ENCODE measurements at places on chromosomes 6 and 20.

DNA sequence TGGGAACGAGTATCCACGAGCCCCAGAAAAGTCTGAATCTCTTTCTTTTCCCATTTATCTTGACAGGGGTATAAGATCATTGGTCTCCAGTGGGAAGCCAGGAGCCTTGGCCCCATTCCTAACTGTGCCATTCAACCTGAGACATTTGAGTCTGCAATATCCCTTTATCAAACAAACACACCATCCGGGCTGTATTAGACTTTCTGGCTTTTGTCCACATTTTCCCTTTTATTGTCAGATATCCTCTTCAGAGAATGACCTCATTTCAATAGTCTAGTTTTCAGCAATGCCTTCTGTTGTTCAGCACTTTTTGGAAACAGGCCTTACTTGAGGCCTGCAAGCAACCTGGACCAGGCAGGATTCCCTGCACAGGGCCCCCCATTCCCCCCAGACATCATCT lies 15.7 kb downstream of the BPIFA1 start:
- DNase-seq, result no peak

- DNase-seq, result no peak
Measured at GRCh38 chr20:57160985-57161384, 105.5 kb downstream of the BMP7 start.

DNA sequence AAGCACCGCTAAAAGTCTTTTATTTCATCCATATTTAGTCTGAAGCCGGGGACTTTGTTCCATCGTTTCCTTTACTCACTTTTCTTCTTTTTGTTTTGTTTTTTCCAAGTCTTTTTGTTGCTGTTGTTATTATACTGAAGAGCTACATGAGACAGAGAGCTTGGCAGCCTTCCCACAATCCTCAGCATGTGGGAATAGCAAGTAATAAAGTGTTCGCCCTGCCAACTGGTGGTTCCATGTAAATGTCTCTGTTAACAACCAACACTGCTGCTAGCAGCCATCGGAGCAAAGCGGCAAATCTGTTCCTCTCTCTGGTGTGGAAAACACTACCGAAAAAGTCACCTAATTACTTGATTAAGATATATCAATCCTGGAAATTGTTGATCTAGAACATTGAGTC lies 437.8 kb upstream of the ID4 start:
- DNase-seq, result no peak

DNA sequence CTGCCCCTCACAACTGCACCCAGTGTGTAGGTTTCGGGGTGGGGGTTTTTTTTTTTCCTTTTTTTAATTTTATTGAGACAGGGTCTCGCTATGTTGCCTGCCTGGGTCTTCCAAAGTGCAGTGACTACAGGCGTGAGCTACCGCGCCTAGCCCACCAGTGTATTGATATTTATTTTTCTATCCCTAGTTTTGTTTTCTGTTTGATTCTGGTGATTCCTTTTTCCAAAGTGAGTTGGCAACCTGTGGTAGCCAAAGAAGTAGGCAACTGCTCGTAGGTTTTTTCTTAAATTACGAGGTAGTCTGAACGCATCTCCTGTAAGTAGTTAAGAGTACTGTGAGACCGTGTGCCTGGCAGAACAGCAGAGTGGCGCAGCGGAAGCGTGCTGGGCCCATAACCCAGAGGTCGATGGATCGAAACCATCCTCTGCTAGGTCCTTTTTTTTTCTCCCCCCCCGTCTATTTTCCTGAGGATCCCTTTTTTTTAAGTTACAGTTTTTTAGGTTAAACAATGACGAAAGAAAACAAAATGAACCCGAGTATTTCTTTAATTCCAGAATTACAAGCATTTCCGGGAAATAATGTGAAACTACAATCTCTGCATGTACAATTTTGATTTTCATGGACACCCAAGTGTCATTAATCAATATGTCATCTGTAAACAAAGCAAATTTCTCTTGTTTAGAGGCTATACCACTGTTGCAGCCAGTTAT lies 78.7 kb upstream of the BTN3A2 start:
- peak; percentile 68 for DNase-seq

GRCh38 chr6:89034586-89035251 lies 45.8 kb upstream of the PNRC1 start:
- peak; percentile 100 for DNase-seq

DNA sequence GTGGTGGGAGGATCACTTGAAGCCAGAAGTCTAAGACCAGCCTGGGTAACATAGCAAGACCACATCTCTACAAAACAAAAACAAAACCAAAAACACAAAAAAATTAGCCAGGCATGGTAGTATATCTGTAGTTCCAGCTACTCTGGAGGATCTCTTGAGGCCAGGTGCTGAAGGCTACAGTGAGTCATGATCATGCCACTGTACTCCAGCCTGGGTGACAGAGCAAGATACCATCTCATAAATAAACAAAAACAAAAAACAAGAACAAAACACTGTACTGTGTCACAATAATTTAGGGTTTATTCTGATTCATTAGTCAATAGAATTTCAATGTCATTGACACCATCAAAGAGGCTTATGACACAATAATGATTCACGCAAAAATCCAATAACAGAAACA lies 1121.7 kb upstream of the MAP3K7 start:
- DNase-seq, result no peak

- no peak for DNase-seq
Measured at GRCh38 chr6:32391505-32391904, 15.5 kb downstream of the BTNL2 start.

GRCh38 chr20:37804584-37805566 lies 98.1 kb upstream of the VSTM2L start:
- DNase-seq, result peak; percentile 7

GRCh38 chr20:24584538-24585356 lies 115.3 kb downstream of the SYNDIG1 start:
- DNase-seq, result no peak

DNA sequence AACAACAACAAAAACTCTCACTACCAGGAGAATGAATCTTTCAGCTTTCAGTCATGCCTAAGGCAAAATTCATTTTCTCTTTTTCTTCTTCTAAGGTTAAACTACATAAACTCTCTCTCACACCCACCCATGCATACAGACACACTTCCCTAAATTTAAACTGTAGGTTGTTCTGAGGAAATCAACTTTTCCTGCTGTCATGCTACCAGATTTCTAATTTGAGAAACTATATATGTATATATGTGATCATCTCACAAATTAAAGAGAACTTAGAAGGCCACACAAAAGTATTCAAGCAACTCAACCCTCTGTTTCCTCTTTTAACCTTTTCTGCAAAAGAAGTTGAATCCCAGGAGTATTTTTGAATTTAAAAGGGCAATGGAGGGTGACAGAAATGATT lies 532.5 kb downstream of the KIF16B start:
- DNase-seq, result peak; percentile 63

DNA sequence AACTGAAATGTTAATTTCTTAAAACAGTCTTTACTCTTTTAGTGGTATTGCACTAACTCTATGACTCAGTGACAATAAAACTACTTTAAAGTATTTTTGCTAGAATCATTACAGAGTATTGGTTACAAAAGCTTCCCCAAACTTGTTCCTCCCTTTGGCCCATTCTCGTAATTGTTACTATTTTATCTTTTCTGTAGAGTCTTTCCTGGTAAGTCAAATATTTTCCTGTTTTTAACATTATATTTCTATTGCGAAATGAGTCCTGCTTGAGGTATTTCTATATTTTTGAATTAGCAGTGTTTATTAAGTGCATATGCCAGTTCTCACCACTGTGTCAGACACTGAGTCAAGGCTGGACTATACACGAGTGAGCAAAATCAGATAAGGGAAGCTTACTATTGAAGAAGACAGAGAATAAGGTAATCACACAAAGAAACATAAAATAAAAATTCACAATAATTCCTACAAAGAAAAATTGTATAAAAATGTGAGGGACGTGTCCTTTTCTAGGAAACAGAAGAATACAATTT lies 970.5 kb downstream of the EYS start:
- DNase-seq, result no peak

GRCh38 chr6:155523821-155524651 lies 68.4 kb upstream of the NOX3 start:
- DNase-seq, result no peak

DNA sequence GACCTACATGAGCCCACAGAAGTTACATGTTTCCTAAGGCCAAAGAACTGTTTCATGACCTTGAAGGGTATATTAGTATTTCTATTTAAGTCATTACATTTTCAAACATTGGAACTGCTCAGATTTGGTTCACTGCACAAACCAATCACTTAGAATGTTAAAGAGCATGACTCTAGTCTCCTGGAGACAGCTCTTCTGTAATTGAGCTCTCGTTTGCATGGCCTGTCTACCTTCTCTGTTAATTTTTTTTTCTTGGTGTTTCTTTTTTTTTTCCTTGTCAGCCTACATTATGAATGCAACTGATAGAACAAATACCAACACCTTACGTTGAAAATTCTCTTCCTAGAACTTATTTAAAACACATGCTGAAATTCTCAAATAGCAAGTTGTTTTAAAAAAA lies 860.2 kb upstream of the MAP3K7 start:
- DNase-seq, result no peak

DNA sequence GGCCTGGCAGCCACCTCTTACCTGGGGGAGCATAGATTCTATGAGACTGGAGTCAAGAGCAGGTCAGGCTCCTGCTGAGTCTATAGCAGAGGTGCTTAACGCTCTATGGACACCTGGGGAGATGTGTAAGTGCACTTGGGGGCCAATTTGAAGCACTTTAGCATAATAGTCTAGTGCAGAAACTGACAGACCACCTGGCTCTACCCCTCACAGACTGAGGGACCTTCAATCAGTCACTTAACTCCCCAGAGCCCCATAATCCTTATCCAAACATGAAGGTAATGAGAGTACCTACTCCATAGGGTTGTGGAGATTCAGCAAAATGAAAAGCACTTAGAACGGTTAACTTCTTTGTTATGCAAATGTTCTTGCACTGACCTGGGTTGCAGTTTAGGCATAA lies 87.3 kb upstream of the SLC22A16 start:
- no peak for DNase-seq

DNA sequence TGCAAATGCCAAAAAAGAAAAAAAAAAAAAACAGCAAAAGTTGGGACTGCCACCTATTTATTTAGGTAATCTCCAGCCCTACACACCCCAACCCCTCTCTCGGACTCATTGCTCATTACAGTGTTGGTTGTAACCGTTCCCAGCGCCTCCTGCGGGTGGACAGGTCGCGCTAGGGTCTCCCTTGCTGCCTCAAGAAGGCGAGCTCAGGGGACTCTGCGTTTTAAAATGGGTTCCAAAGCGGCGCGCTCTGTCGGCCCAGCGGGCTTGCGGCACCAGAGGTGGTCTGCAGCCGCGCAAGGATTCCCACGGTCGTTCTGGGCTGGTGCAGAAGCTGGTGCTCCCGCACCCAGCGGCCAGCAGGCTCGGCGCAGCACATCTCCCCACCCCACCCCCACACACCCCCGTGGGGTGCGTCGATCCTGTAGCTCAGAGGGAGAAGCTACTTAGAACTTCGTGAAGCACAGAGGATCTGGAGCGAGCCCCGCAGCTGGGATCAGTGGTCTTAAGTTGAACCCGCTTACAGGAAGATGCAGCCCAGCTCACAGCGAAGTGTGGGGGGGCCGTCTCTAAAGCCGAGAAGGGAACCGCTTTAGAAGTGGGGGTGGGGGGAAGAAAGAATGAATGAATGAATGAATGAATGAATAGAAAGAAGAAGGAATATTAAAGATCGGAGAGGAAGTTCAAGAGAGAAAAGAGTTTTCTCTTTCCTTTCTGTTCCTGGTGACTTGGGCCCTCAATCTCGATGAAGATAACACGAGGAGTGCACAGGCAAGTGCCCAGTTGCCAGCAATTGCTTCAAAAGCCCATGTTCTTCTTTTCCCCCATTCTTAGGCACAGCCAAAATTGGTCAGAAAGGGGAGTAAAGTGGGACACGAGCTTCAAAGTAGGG lies 780 bp downstream of the TFAP2A start:
- no peak for DNase-seq

DNA sequence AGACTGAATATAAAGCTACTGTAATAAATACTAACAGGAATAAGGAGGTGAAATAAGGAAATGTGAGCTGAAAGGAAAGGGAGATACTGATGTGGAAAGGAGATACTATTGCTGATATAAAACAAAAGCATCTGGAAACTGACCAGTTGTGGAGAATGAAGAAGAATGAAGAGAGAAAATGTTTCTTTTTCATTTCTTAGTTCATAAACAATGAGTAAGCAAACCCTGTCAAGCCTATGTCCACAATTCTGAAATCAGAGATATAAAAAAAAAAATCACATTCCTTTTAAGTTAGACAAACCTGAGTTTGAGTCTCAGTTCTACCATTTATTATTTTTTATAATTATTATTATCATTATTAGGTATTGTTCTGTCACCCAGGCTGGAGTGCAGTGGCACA lies 121.6 kb upstream of the GJE1 start:
- no peak for DNase-seq

DNA sequence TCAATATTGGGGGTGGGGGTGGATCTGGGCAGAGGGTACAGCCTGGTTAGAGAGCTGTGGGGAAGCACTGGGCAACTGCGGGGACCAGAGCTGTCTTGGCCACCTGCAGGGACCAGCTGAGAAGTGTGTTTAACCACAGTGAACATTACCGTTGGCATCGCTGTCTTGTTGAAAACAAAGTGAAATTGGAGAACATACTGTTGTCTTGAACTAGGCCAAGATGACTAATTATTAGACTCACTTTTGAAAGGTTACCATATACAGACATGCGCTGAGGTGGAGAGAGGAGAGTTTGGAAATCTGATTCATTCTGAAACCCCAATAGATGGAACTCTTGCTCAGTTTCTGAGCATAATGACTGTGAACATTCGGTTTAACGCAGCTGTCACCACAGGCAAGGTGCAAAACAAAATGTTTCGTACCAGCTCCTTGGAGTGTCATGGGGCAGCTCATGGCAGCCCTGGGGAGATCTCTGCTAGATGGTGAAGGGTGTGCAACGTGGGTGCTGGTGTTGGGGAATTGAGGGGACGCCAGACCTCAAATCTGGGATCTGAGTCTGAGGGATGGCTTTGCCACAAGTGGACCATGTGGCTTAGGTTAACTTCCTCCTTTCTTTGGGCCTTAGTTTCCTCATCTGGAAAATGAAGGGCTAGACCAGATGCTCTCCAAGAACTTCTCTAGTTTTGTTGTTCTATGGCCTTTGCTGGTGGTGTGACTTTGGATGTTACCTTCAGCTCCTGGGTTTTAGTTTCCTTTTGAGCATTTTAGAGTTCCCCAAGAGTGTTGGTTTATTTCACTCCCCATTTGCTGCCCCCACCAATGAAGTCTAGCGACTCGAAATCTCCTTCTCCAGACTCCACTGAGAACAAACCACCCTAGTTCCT lies 24.6 kb upstream of the GTSF1L start:
- peak; percentile 29 for DNase-seq

- DNase-seq, result peak; percentile 14
Measured at GRCh38 chr20:38460040-38460623, 12.5 kb upstream of the RALGAPB start.

DNA sequence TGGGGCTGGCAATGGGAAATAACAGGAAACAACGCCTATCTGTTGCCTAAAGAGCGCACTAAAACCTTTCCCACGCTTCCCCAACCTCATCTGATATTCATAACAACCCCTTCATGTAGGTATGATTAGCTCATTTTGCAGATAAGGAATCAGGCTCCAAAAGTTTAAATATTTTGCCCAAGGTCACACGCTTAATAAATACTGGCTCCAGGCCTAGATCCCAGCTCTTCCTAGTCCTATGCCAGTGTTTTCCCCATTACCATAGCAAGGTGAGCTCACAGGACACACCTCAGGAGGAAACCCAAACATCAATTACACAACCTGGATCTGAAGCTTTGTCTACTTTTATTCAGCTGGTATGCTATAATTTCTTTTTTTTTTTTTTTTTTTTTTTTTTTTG lies 19.6 kb downstream of the MBOAT1 start:
- DNase-seq, result no peak

GRCh38 chr20:8335495-8336195 lies 203.6 kb downstream of the PLCB1 start:
- no peak for DNase-seq

Data from inflammatory macrophage treated with lipopolysaccharide for 1 hour (primary cell).